ENCODE measurements at places on chromosomes 7 and 10.

GRCh38 chr7:127738859-127739258, 86.9 kb downstream of the SND1 start:
- DNase-seq: no peak

- no peak for DNase-seq
These were observed 15.4 kb downstream of the PTEN start for GRCh38 chr10:87878664-87879459.

DNA sequence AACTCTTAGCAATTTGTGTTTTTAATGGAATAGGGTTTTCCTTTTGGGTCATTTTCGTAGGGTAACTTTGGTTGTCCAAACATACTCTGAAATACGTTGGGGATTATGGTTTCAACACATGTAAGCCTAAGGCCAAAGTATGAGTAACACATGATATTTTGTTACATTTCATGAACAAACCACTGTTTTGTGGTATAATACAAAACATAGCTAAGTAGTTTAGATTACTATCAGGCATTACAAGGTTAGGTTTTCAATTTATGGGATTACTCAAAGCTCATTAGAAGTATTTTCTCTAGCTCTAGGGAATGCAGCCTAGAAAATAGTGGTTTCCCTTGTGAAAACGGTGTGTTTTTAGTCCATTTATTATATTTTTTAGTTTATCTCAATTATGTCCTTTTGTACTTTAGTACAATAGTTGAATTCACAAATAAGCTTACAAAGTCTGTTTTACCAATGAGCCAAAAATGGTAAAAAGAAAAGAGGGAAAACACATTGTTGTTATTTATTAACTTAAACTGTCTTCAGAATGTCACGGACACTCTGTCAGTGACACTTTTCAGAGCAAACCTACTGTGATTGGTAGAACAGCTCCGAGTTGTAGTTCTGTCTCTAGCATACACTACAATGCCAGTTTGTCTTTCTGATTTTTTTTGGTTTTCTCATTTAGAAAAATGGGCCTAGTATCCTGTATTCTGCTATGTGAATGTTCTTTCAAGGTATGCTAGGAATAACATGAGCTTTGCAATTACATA, 473.7 kb downstream of the SUGCT start:
- DNase-seq: no peak

DNA sequence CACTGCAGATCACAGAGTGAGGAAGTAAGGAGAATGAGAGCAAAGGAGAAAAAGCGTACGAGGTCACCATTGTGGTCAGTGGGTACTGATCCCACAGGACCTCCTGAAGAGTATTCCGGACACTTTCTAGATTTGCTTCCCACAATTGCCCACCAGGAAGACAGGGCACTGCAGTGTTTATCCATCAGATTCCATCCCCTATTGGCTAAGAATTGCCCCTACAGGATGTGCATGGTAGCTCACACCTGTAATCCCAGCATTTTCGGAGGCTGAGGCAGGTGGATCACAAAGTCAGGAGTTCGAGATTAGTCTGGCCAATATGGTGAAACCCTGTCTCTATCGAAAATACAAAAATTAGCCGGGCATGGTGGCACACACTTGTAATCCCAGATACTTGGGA, 5.3 kb upstream of the FHIP2A start:
- no peak for DNase-seq

DNA sequence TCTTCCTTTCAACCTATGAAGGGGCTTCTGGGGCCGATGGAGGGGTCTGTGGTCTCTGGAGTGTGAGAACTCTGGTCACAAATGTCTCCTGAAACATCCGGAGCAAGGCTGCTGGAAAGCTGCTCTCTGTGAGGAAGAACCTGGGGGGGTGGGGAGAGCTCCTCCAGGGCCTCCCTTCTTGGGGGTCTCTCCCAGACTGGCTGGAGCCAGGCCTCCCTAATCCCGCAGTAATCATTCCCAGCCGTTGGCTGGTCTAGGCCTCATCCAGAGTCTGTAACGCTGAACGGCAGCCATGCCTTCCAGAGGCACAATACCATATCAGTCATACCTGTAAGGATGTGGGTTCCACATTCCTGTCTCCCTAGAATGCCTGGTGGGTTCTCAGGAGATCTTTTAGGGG, 4.4 kb upstream of the LZTS2 start:
- DNase-seq: no peak

GRCh38 chr7:37973915-37974314, 53.5 kb downstream of the EPDR1 start:
- peak; percentile 55 for DNase-seq

DNA sequence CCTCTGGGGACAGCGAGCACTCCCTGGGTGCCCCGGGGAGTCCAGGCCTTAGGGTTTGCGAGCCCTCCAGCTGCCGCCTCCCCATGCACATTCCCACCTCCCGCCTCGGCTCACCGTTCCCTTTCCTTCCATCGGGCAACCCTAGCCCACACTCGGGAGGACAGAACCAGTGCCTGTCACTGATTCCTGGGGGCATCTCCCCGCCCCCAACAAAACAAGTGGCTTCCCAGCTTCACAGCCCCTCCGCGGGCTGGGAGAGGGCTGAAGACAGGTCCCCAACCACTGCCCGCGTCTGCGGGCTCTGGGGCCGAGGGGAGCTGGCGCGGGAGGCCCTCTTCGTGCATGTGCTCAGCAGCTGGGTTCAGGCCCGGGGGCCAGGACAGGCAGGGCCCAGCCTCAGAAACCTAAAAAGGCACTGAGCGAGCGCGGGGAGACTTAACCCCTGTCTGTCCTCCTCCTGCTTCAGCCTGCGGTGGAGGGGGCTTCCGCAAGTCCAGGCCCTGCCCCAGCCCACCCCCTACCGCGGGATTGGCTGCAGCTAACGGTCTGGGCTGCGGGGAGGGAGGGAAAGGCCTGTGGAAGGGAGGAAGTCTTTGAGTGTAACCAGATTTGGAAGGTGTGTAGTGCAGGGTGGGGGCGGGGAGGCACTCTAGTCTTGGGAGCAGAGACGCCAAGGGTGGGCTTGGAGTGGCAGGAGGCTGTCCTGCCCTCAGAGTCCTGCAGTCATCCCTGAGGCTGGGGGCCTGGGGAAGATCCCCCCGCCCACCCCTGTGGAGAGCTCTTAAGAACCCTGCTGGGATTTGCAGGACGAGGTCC, 1.2 kb downstream of the FLNC start:
- peak; percentile 91 for DNase-seq

DNA sequence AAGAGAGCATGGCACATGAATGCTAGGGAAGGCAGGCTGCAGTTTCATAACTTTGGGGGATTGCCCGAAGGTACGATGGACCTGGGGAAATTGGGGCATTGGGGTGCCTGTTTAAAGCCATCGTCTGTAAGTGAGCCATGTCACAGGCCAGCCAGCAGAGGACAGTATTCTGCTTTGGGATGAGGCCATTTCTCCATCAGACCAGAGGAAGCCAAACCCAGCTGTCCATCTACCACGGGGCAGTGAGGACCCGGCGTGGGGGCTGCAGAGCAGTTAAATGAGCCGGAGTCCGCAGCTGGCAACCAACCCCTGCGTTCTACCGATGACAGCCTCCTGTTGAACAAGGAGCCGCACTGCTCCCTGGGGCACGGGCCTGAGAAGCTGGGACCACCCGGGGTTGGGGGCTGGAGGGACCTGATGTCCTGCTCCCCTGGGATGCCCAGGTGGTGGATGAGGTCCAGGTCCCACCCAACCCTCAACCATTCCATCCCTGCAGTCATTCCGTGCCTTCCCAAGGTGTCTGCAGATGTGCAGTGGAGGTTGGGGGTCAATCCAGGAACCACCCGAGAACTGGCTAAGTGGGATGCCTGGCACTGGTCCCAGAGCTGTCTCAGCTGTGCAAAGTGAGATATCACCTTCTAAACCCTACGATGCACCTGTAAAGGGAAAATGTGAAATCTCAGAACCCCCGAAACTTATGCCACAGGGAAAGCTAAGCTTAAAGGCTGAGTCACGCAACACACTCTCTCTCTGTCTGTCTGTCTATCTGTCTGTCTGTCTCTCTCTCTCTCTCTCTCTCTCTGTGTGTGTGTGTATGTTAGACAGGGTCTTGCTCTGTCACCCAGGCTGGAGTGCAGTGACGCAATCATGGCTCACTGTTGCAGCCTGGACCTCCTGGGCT, 12.1 kb upstream of the RHBDD2 start:
- peak; percentile 78 for DNase-seq

DNA sequence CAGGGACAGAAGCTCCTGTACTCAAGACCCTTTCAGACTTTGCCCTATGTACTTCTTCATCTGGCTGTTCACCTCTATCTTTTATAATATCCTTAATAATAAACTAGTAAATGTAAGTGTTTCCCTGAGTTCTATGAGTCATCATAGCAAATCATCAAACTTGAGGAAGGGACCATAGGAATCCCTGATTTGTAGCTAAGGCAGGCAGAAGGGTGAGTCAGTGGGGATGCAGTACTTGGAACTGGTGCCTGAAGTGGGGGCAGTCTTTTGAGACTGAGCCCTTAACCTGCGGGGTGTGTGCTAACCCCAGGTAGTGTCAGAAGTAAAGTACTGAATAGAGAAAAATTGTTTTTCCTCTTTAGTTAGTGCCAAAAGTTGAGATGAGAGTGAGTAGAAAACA, 6.2 kb upstream of the TMEM243 start:
- no peak for DNase-seq

DNA sequence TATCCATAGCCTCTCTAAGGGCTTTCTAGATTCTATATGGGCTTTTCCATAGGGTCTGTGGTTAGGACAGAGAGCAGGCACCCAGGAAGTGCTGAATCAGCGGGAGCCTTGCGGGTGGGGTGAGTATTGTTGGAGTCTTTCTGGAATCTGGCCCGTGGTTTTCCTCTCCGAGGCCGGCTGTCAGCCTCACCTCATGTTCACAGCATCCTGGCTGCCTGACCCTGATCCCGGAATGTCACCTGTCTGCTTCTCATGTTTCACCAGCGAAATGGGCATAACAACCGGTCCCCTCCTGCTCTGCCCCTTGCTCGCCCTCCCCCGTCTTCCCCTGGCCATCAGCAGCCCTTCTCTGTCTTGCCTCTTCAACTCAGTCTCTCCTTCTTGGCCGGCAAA, 36.5 kb downstream of the DDIT4 start:
- DNase-seq: peak; percentile 89

DNA sequence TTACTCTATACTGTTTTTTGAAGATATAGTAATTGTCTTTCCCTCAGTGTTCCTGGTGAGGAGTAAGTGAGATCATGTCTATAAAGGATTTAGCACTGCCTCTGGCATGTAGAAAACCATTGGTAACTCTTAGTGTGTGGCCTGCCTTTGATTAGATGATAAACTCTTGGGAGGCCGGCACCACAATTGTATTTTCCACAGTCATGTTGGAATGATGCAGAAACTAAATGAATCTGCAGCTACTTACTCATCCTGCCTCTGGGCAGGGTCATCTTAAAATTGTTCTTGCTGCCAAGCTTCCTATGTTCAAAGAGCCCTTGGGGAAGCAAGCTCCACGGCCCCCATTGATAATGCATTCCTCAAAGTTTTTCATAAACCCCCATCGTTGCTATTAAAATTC, 204.6 kb downstream of the ANKRD7 start:
- DNase-seq: no peak

DNA sequence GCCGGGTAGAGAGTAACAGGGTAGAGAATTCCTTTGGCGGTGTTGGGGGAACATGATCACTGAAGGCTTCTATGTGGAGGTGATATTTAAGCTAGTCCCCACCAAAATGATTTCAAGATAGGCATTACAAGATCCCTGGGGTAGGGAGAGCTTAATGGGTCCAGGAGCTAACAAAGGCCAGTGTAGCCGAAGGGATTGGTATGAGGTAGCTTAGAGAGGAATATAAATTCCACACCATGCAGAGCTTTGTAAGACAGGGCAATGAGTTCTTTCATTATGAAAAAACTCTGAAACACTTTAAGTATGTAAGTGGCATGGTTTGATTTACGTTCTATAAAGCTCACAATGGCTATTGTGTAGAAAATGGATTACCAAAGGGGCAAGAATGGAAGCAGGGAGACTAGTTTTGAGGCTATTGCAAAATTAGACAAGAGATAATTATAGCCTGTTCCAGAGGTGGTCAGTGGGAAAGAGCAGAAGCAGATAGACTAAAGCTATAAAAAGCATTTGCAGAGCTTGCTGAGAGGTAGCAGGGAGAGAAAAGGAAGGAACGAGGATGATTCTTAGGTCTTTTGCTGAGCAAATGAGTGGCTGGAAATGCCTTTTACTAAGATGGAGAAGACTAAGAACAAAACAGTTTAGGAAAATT, 119.7 kb upstream of the SLC25A13 start:
- no peak for DNase-seq

GRCh38 chr10:119131512-119132240, 27.8 kb downstream of the DENND10 start:
- no peak for DNase-seq
